NCI-H345 (cell line): ENCODE measurements at places on chromosomes 7 and 10.

DNA sequence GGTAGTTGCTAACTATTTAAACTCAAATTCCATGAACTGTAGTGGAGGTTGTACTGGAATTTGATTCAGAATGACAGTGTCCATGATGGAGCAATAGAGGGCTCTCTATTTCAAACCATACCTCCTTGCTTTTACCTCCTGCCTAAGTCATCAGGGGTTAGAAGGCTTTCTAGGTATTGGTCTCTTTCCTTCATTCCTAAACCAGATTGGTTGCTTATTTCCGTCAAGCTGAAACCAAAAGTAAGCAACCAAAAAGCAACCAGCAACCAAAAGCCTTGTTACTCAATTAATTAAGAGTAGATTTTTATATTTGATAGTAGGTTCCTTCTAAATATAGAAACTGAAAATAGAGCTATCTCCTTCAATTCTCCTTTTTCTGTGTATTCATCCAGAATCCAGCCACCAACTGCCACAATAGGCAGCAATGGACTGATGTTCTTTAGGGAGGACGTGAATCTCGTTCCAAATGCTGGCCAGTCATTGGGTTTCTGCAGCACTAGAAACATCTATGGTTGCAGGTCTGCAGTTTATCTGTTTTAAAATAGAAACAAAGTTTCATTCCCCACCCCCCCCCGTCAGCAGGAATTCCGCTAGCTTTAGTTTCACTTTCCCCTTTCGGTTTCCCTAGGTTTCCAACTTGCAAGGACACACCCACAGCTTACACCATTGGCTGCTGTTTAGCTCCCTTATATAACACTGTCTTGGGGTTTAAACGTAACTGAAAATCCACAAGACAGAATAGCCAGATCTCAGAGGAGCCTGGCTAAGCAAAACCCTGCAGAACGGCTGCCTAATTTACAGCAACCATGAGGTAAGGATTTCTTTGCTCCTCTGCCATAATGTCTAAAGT, at the start of gene IFIT1:
Gene IFIT1, plus strand, starts transcription at position 717 of the 850 bp plus-strand sequence. Its CDS starts 90 bp downstream, at position 807.
- peak; percentile 55 for DNase-seq

- peak; percentile 51 for DNase-seq
Measured at GRCh38 chr7:121872831-121873288, at the start of gene PTPRZ1. PTPRZ1 (plus strand) TSS chr7:121873161; CDS start chr7:121873500, 339 bp downstream.

GRCh38 chr10:84766923-84767322, 438.5 kb downstream of the CCSER2 start:
- DNase-seq: no peak

- peak; percentile 27 for DNase-seq
Measured at GRCh38 chr10:31929261-31930022, 811 bp upstream of the ARHGAP12 start.

GRCh38 chr7:130957137-130957513, 223.1 kb upstream of the KLF14 start:
- no peak for DNase-seq

GRCh38 chr7:69700331-69700730, 102.1 kb downstream of the AUTS2 start:
- no peak for DNase-seq

DNA sequence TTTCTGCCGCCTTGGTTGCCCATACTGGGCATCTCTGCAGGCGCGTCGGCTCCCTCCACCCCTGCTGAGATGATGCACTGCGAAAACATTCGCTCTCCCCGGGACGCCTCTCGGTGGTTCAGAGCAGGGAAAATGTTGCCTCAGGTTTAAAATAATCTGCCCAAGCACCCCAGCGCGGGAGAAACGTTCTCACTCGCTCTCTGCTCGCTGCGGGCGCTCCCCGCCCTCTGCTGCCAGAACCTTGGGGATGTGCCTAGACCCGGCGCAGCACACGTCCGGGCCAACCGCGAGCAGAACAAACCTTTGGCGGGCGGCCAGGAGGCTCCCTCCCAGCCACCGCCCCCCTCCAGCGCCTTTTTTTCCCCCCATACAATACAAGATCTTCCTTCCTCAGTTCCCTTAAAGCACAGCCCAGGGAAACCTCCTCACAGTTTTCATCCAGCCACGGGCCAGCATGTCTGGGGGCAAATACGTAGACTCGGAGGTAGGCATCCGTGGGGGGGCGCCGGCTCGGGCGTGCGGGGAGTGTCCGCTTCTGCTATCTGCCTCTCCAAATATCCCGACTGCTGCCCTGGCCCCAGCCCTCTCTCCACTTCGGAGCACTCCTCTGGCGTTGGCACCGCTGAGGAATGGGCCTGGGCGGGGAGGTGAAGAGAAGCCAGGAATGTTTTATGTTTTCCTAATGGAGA, at the start of gene CAV1:
Gene CAV1, plus strand, starts transcription at position 428 of the 689 bp plus-strand sequence. Its CDS starts 27 bp downstream, at position 455.
- DNase-seq: peak; percentile 77

GRCh38 chr7:15554744-15555143, 7.1 kb downstream of the AGMO start:
- no peak for DNase-seq

DNA sequence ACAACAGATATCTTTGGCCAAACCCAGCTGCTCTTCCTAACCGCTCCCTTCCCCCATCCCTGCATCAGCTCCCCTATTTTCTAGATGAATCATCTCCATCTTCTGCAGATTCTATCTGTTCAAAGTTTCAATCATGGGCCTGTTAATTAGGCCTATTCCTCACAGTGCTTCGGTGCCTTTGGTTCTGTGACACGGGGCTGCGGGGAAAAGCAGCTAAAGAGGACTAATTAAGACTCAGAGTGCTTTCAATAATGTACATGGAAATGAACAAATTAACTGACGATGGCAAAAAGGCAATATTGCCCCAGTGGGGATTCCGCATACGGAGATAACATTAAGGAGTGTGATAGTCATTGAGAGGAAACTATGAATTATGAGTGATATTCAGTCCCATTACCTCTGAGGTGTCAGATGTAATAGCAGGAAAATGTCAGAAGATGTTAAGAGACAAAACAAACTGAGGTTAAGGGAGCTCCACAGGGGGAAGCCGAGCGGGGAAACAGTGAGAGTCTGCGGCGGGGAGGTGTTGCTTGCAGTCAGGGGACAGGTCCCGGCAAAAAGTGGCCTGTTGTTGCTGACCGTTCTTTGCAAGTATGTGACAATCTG, 716.9 kb downstream of the TYW1 start:
- DNase-seq: no peak

DNA sequence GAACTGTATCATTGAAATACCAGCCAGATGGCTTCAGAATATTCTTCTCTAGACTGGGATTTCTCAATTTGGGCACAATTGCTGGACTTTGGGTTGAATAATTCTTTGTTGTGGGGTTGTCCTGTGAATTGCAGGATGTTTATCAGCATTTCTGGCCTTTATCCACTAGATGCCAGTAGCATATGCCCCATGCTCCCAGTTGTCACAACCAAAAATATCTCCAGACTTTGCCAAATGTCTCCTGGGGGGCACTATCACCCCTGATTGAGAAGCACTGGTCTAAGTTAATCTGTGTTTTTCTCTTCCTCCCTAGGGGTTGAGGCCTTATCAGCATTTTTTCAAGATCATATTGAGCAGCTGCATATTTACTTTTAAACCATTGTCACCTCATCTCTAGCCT, 204.9 kb upstream of the SP8 start:
- DNase-seq: no peak

DNA sequence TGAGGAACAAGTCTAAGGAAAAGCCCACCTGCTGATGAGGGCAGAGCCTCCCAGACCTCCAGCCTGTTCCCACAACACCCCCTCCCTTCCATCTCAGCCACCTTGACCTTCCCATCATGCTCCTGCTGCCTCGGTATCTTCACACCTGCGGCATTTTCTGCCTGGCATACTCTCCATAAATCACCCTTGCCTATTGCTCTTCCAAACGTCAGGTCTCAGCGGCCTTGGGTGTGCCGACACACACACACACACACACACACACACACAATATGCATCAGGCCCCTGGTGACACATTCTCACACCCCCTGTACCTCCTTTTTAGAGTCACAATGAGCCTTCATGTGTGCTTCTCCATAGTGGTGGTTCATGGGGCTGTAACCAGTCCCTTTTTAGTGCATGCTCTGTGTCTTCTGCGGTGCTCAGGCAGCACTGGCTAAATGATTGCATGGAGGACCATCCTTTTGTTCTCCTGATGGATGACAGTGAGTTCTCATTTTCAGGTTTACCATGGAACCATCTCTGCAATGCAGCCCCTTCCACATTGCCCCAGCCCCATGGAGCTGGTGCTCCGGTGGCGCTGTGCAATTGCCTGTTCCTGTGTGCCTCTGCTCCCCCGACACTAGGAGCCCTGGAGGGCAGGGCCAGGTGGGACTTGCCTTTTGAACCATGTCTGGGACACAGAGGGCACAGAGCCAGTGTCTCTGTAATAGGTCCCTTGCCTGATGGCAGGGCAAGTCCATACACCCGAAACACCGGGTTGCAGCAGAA, 4.5 kb downstream of the ADIRF start:
- no peak for DNase-seq

GRCh38 chr7:146345251-146345650, 228.7 kb downstream of the CNTNAP2 start:
- no peak for DNase-seq

DNA sequence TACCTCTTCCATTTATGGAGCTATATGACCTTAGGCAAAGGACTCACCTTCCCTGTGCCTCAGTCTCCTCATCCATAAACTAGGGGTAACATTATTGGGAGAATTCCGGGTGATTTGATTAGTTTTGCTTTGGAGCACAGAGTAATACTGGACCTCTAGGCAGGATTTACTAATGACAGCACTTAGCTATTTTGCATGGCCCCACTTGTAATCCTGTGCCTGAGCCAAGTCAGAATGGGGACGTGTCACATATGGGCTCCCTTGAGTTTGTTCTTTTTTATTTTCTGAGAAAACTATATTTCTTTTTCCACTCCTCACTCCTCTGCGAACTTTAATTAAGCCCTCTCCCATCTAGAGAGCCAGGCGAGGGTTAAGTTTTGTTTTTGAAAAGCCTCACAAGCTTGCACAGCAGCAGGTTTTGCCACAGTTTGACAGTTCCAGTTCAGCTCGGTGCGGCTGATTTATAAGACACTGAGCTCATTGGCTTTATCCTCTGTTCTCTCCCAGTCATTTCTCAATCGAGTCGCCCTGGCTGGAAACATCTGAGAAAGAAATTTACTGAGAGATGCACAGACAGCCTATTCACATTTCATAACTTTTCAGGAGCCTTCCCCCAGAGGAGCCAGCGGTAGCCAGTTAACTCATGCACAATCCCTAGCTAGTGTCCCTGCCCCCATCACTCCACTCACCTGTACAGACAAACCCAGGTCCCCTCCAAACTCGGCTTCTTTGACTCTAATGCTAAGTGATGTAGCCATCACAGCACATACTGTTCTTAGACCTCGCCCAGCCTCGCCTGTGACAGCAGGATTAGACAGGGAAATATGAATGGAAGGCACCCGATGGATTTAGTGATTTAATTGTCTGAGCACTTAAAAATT, 441.9 kb upstream of the NPVF start:
- DNase-seq: no peak

DNA sequence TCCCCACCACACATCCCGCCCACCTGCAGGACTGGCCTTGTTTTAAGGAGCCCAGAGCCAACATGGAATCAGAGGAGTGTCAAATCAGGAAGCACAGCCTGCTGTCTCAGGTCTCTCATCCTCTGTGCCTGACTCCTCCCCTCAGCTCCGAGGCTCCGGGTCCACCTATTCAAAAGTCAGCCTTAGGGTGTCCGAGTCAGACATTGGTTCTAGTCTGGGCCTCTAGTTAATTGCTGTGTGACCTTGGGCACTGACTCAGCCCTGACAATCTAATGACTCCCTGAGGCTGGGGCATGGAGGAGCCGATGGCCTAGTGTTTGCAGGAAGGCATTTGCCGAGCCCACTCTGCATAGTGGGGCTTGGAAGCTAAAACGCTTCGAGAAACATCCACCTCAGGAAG, 223.1 kb upstream of the PPP2R2D start:
- no peak for DNase-seq

GRCh38 chr10:133438711-133439273, 14.4 kb upstream of the SPRN start:
- DNase-seq: no peak

- no peak for DNase-seq
Measured at GRCh38 chr7:1284743-1285458, 52.2 kb downstream of the UNCX start.

DNA sequence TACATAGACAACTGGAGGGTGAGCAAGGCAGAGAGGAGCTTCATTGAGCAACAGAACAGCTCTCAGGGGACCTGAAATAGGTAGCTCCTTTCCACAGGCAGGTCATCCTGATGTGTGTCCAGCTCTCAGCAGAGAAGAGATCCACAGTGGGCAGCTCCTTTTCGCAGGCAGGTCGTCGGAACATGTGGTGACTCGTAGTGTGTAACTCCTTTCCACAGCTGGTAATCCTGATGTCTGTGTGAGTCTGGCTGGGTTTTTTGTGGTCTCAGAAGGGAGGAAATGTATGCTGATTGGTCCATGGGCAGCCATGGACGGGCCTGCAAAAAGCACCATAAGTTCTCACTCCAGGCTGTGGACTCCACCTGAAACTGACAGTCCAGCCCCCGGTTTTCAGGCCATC, 24.4 kb upstream of the TES start:
- DNase-seq: no peak

DNA sequence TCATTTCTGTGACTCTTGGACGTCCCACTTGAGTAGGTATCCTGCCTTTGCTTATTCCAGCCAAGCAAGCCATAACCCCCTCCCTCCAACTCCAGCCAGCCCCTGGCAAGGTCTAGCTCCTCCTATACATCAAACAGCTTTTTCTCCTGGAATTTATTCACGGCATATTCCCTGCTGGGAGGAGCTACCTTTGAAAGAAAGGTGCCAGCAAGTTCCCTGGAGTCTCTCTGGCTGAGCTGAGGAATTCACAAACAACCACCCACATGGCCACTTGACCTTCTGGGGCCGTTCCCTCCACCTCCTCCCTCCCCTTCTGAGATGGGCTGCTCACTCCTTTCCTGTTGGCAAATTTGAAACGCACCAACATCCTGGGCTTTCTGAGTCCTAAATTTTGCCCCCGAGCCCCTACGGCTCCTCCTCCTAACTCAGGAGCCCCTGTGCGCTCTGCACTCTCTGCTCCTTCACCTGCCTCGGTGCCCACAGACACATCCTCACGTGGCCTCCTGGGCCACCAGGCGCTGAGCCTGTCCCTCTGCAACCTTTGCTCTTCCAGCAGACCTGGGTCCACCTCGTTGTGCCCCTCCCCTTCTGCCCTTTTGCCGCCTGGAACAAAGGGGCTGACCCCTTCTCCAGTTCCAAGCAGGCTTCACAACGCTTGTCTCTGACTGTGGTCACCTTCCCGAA, 48.0 kb downstream of the HSPA12A start:
- DNase-seq: no peak

DNA sequence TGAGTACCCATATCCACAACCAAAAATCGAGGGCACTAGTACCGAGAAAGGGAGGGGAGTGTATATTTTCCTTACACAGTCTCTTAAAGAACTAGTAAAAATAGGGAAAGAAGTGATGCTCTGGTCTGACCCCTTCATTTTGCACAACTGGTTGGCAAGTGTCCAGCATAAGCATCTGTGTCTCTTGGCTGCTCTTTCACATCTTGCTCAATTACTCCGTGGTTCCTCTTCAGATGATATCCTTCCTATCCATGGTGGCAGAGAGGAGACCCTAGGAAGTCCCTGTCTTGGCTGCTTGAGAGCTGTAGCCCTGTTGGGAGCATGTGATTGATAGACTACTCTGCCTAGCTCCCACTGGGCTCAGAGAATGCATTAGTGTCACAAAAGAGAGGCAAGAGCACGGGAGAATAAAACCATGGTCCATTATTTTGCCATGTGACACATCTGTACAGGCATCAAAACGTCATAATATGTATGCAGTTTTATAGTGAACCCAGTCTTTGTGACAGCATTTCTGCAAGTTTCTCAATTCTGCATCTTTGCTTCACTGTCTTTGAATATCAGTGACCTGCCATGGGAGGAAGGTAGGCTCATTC, 111.8 kb upstream of the ANKRD1 start:
- no peak for DNase-seq
